Hematopoietic multipotent progenitor cell treated with erythropoietin and hydrocortisone succinate and interleukin-3 and kit ligand, for 4 days (in vitro differentiated cells): ENCODE measurements at places on chromosomes 2 and 18.

- no peak for DNase-seq
Observed at GRCh38 chr2:52918551-52918950, 849.1 kb upstream of the CHAC2 start.

- DNase-seq, result no peak
Observed at GRCh38 chr2:32058130-32058529, 5.2 kb upstream of the SPAST start.

DNA sequence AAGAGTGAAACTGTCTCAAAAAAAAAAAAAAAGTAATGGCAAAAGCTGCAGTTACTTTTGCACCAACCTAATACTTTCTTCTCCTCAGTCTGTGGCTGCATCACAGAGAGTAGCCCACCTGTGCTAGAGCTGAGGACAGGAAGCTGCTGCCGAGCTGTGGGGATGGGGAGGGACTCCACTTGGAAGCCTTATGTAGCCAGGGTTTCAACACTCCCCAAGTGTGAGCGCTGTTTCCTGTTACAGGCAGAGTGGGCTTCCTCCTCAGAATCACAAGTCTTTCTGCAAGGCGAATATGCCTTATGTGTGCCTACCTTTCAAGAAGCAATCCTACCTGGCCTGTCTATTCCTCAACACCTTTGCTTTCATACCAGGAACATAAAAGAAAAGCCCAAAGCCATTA lies 36.3 kb upstream of the CYP27C1 start:
- DNase-seq, result peak; percentile 22

GRCh38 chr18:68660354-68661183 lies 54.3 kb downstream of the TMX3 start:
- DNase-seq, result peak; percentile 75

DNA sequence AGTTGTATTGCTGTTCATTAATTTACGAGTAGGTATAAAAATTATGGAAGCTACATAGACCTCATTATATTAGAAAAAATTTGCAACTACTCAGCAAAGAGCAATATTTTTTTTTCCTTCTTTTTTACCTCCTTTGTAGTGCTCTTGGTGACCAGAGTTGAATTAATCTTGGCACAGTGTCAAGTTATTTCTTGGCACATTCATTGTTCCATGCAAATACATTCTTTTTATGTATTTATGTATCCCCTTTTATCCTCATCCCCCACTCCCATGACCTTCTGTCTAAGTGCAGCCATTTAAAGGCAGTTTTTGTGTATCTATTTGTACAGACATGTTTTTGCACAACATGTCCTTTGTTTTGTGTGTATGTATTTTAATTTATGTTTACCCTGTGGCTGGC lies 224.5 kb downstream of the CCDC102B start:
- no peak for DNase-seq

- DNase-seq, result no peak
Observed at GRCh38 chr2:23041443-23041842, 343.5 kb upstream of the KLHL29 start.

DNA sequence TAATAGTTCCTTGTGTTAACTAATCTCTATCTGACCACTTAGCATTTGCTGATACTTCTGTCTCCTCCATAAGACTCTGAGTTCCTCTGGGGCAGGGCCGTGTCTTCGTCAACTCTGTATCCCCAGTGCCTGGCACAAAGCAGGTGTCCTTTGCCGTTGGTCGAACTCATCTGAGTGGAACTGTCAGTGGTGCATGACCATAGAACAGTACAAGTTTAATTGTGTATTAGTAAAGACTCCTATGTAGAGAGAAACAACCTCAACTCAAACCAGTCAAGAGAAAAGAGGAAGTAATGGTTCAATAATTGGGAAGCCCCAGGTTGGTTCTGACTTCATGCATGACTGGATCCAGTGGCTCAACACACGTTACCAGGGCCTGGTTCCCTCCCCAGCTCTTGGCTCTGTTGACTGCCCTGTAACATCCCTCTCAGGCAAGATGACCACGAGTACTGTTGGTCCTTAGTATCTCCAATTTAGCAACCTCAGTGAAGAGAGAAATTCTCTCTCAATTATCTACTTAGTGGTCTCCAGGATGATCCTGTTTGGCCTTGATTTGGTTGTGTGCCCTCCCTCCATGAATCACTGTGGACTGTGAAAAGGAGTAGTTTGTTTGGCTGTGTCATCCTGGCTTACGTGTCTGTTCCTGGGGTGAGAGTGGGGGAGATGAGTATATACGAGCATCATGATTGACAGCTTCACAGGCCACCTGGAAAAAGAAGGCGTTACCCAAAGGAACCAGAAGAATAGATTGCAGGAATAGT lies 58.5 kb upstream of the MSH6 start:
- peak; percentile 14 for DNase-seq

DNA sequence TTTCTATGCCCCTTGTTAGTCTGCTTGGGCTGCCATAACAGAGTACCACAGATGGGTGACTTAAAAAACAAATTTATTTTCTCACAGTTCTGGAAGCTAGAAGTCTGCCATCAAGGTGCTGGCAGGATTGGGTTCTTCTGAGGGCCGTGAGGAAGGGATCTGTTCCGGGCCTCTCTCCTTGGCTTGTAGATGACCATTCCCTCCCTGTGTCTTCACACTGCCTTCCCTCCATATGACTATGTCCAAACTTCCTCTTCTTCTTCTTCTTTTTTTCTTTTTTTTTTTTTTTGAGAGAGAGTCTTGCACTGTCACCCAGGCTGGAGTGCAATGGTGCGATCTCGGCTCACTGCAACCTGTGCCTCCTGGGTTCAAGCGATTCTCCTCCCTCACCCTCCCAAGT lies 13.1 kb upstream of the CCNYL1 start:
- peak; percentile 22 for DNase-seq

DNA sequence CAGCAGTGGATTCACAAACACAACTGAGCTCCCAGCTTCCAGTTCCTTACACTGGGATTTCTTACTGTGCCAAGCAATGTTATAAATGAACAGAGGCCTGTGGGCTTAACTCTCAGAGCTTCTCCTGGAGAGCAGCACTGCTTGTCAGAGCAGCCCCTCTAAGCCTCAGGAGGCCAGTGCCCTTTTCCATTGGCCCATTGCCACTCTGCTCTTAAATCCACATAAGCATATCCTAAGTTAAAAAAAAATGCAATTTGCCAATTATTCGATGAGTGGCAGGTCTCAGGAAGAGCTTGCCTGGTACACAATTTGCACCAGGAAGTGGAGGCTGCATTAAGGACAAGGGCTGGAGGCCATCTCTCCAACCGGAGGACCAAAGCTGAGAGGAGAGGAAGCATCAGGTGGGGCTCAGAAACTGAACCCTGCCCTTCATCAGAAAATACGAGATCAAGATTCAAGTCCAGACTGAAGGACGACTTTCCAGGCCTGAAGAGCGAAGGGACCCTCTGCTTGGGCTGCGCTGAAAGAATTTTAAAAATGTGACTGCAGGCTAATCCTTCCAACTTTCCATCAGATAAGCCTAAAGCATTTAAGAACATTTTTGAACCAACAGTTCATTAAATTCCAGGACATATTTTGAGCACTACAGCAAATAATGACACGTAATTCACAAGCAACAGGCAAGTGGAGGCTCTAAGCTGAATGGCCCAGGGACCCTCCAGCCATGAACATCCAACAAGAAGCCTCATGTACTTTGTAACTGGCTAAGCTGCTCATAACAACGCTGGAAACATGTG lies 28.4 kb upstream of the PXDN start:
- no peak for DNase-seq

GRCh38 chr2:2484301-2484700 lies 153.2 kb upstream of the MYT1L start:
- DNase-seq, result no peak

- DNase-seq, result peak; percentile 13
Observed at GRCh38 chr2:98234776-98235175, 111.5 kb upstream of the CNGA3 start.

DNA sequence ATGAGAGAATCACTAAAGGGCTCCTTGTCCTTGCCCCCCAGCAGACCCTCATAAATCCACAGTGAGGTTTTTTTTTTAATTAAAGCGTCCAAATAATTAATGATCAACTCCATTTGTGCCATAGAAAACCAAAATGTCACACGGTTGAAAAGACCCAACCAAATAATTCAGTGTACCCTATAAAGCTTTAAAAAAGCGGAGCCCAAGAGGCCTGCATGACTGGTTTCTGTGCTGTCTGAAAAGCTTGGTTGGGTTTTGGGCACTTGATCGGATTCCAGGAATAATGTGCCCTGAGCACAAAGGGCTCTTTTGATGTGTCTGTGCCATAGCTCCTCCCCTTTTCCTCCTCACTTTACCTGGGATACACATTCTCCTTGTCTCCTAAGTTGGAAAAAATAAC lies 523.2 kb downstream of the TNS1 start:
- DNase-seq, result no peak

DNA sequence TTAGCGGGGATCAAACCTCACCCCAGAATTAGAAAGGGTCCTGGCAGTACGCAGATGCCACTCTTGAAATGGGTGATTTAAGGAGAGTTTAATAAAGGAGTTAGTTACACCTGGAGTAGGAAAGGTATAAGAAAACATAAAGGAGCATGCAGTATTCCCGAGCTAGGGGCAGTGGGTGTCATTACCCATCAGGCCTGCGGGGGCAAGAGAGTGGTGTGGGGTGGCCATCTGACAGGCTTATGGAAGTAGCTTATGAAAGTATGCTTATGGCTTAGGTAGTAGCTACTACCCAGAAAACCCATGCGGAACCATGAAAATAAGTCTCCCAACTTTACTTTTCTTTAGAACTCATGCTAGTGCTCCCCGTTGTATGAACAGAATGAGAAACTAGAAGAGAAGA lies 568.9 kb upstream of the ACVR2A start:
- peak; percentile 29 for DNase-seq

DNA sequence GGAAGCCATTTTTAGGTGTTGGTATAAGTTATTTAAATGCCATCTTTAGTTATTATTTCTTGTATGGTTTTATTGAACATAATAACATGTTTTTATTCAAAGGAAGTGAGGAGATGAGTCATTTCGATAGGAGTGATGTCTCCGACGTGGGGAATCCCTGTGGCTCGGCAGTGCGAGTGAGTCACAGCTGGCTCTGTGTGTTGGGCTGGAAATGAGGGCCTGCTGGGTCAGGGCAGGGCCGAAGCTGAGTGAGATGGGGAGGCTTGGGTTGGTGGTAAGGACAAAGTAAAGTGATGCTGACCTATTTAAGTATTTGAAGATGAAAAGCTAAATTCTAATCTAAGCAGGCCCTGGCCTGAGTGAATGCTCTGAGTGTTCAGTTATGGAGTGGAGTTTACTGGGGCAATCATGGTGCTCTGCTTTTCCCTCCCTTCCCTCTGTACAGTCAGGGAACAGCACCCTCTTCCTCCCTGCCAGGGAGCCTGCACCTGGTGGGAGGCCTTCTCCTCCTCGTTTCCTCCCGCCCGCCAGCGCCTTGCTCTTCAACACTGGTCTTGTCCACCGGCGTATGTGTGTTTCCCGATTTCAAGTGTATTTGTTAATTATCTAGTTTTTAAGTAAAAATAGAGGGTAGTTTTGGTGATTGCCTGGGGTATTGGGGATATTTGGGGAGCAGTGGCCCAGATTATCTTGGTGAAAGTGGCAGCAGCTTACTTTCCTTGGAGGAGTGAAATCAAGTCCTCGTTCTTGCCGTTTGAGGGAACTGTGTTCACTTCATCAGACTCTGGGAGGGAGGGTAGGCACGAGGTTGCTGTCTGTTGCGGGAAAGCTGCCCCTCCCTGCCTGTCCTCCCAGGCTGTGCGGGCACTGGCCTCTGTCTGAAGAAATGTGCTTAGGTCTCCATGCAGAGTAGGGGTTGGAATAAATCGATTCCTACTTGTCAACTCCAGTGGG lies 157.0 kb downstream of the LDLRAD4 start:
- peak; percentile 47 for DNase-seq

DNA sequence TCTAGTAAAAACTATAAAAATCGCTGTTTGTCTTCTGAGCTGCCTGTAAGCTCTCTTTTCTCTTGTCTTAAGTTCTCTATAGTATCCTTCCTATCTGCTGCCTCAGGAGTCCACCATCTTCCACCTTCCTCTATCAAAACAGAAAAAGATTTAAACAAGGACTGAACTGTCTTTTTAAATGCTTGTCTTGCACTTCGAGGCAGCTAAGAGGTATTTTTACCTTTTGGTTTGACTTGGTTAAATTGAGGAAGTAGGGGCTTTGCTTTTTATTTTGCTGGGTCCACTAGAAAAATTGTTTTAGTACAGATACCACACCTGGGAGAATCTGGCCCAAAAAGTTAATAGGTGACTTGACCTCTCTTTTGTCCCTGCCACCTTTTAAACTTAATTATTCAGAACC lies 12.2 kb downstream of the SESTD1 start:
- no peak for DNase-seq

GRCh38 chr2:66984864-66985263 lies 412.3 kb upstream of the ETAA1 start:
- DNase-seq, result no peak

- peak; percentile 57 for DNase-seq
Observed at GRCh38 chr2:20422402-20423271, 24.2 kb upstream of the RHOB start.

DNA sequence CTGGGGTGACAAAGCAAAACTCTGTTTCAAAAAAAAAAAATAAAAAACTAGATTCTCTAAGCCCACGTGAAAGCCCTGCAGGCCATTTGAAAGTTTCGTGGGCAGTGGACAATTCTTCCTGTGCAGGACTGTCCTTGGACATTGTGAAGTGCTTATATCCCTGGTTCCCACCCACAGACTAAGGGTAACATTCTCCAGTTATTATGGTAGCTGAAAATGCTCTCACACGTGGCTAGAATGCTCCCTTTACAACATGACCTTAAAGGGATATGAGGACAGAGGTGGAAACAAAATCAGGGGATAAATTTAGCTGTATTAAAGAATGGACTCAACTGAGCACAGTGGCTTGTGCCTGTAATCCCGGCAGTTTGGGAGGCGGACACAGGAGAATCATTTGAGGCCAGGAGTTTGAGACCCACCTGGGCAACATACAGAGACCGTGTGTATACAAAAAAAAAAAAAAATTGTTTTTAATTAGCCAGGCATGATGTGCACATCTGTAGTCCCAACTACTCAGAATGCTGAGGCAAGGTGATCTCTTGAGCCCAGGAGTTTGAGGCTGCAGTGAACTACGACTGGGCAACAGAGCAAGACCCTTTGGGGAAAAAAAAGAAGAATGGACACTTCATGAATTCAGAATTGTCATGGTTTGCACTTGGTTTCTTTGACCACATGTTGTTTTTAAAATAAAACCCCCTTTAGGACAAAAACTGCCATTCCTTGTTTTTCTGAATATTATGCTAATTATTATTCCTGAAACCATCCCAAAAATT lies 167.9 kb downstream of the MGAT5 start:
- DNase-seq, result no peak

DNA sequence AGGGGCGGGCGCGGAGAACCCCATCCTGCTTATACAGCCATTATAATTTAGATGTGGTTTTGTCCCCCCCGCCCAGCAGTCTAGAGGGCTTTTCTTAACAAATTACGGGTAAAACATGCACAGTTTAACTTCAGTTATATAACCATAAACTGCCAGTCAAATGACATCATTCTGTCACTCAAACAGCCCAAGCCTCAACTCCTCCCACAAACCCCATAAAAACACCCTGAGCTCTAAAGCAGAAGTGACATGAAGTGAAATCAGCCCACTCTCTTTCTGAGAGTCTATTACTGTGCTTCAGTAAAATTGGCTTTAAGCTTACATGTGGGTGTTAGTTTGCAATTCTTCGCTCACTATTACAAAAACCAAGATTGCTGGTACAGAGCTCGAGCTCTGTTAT lies 705.1 kb upstream of the GCFC2 start:
- DNase-seq, result no peak

- no peak for DNase-seq
Observed at GRCh38 chr2:174439323-174439722, 43.8 kb downstream of the SCRN3 start.

- no peak for DNase-seq
Observed at GRCh38 chr2:236293241-236293810, 29.1 kb upstream of the ASB18 start.
